ENCODE measurements at places on chromosomes 2 and 18.

DNA sequence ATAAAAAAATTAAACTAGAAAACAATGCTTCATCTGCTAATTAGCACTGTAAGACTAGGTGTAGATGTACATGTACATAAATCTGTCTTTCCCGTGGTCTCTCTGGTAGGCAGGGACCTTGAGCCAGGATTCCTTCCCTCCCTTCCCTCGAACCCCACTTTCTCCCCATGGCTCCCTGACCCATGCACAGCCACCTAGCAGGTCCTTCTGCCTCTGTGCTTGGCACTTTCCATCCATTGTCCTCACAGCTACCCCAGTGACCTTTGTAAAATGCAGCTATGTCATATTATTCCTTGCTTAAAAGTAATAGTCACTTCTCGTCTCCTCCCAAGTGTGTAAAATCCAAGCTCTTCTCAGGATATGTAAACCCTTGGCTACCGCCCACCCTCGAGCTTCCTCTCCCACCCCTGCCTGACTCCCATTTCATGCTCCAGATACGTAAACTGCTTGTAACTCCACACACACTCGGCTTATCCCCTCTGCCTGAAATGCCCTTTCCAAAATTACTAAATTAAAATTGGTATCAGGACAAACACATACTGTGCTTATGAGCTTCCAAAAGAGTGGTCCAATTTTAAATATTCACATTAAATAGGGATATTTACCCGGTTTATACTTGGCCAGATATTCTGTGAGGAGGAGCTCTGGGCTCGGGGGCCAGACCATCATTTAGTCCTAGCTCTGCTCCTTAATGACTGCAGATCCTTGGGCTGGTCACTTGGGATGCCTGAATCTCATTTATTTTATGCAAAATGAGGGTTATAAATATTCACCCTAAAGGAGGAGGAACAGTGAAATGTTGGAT, 54.0 kb upstream of the RALBP1 start:
- no peak for DNase-seq

DNA sequence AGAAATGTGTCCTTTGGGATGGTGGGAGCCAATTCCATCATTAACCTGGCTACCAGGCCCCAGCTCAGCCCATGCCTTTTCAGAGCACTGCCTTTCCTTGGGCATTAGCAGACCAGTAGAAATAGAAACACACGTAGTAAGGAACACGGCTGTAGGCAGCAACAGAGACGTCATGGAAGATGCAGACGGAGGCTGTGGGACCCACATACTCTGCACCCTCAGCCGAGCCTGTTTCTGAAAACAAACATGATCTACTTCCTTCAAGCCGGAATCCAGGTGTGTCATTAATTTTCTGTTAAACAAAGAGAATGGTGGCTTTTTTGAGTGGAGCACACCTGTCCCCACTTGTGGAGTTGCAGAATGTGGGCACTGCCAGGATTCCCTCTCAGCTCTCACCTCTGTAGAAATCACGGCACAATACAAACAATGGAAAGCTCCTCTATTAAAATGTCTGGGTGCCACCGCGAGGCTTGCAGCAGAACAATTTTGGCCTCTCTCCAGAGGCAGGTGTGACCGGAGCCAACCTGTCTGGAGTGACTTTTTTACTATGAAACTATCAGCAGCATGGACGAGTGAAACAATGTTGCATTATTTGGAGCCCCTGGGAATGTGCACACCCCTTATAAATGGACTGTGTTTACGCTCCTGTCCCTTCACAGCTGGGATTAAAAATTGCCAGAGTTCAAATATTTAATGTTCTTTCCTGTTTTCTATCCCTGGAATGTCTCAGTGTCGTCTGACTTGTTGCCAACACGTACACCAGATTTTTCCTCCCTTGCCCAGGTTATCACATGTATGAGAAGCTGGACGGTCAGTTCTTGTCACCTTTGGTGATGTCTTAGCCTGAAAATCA, 31.7 kb downstream of the SPP2 start:
- no peak for DNase-seq

DNA sequence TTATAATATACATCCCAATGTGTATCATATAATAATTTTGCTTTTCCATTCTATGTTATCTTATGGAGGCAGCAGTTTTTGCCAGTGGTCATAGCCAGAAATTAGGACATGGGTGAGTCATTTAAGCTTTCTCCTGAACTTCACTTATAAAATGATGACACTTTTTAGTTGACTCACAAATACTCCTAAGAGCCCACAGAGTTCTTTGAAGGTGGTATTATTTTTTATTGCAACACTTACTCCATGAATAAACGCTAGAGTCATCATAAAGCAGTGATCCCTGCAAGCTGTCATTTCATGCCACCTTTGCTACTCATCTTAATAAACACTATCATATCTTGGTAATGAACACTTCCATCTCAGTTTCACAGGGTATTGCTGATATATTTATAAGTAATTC, 69.9 kb upstream of the MAPRE2 start:
- no peak for DNase-seq

DNA sequence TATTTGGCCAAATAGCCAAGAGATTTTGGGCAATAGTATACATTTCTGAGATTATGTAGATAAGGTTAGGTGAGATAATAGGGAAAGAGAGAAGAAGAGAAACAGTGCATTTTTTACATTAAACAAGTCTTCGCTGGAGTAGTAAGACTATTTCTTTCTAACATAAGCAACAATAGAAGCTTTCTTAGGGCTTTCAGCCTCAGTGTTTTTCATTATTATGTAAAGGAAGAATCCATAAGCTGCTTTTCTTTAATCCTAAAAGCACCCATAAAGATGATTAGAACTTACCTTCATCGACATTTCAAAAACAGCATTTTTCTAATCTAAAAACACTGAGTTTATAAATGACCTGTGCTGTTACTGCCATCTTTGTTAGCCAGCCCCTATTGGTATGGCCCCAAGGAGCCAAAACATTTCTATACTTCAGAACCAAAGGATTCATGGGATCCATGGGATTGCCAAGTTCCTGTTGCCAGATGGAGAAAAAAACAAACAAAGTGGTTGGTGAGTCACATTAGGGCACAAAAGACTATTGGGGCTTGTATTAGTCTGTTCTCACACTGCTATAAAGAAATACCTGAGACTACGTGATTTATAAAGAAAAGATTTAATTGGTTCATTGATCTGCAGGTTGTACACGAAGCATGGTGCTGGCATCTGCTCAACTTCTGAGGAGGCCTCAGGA, 88.2 kb downstream of the SCG2 start:
- no peak for DNase-seq

DNA sequence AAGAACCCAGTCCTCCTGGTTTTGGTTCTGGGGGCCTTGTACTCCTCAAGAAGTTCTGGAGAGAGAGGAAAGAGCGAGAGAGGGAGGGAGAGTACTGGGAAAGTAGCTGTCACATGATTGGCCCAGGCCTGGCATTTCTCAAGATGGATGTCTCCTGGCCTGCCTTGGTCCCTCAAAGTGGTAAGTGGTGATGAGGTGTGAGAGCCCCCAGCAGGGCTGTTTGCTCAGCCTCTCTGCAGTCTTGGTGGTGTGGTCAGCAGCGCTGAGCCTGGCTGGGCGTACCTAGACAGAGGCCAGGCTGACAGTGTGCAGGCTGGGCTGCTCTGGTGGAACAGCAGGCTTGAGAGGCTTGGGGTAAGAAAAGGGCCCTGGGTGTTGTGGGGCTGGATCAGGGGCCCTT, 2.5 kb downstream of the SPEG start:
- DNase-seq, result no peak

DNA sequence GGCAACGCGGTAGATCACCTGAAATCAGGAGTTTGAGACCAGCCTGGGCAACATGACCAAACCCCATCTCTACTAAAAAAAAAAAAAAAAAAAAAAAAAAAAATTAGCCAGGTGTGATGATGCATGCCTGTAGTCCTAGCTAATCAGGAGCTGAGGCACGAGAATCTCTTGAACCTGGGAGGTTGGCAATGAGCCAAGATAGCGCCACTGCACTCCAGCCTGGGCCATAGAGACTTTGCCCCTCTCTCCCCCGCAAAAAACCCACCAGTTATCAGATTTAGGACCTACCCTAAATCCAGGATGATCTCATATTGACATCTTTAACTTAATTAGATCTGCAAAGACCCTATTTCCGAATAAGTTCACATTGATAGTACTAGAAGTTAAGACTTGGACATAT, 29.2 kb upstream of the LDAH start:
- DNase-seq, result no peak

DNA sequence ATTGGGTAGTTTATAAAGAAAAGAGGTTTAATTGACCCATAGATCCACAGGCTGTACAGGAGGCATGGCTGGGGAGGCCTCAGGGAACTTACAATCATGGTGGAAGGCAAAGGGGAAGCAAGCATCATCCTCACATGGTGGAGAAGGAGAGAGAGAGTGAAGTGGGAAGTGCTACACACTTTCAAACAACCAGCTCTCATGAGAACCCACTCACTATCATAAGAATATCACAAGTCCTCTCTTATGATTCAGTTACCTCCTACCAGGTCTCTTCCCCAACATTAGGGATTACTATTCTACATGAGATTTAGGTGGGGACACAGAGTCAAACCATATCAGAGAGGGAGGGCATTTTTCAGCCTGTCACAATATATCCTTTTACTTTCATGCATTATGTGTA, 22.7 kb upstream of the DOCK10 start:
- no peak for DNase-seq

GRCh38 chr2:48218169-48218568, 311.8 kb upstream of the STON1 start:
- no peak for DNase-seq

DNA sequence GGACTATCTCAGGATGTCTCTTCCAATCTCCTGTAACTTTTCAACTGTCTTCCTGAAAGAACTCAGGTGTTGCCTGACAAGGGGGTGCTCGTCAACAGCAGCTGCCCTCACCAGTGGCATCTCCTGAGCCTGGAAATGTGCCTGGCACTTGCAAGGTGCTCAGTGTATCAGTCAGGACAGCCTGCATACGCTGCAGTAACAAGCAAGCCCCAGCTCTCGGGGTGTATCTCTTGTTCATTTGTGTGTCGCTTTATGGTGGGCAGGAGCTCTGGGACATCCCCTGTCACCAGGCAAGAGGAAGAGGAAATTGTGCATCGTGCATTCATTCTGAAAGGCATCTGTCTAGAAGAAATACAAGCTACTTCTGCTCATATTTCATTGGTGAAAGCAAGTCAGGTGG, 263.1 kb downstream of the DCDC2C start:
- DNase-seq, result no peak

DNA sequence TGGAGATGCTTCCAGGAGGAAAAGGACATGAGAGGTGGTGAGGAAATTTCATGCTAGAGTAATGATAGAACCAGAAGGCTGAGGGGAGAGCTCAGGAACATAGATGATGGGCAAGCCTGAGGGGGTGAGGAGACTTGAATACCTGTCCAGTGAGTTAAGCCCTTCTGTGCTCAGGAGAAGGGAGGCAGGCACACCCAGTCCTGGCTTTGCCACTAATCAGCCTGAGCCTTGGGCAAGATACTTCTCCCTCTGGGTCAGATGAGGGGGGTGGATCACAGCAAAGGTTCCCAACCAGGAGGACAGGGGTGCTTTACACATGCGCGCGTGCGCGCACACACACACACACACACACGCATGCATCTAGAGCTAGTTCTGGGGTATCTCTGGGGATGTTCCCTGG, 151.6 kb upstream of the MSH6 start:
- DNase-seq, result no peak

- no peak for DNase-seq
Observed at GRCh38 chr2:223647258-223647952, 45.2 kb upstream of the SCG2 start.

DNA sequence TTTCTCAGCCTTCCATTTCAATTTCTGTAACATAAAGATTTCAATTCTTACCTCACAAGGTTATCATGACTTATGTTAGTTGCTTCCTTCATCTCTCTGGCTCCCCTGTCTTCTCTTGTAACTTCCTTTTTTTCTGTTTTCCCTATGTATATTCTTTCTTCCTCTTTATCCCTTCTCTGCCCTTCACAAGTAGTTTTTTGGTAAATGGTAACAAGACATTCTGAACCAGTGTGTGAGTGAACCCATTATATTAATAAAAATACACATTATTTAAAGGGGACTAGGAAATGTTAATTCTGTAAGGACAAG, 8.4 kb downstream of the ACSL3 start:
- no peak for DNase-seq

DNA sequence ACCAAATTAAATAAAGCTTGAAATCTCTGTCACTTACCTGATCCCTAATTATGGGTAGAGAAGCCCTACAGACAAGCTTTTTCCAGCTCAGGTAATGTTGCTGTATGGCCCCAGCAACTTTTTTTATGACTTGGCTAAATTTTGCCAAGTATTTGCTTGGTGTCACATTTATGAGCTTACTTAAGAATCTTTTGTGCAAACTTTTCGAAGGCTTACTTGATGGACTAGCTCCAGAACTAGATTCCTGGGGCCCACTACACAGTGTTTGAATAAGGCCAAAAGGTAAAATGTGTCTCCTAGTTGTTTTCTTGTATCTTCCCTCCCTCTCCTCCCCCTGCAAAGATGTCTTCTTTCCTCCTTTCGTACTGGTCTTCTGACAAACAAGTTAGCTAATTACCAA, 257.9 kb downstream of the OSR1 start:
- no peak for DNase-seq

DNA sequence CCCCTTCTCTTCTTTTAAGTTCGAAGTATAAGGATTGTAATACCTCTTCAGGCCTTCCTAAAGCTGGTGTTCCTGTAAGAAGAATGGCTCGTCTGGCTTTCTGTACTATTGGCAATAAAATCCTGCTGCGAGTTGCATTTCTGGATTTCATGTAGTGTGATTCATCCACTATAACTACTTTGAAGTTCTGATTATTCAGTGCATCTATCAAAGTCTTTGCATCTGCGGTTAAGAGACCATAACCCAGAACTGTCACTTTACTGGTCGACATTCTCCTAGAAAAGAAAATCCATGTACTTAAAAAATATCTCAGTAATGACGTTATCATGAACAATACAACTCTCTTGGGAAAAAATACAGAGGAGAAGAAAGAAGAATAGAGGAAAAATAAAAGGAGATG, 181.1 kb downstream of the ZRANB3 start:
- DNase-seq, result no peak

DNA sequence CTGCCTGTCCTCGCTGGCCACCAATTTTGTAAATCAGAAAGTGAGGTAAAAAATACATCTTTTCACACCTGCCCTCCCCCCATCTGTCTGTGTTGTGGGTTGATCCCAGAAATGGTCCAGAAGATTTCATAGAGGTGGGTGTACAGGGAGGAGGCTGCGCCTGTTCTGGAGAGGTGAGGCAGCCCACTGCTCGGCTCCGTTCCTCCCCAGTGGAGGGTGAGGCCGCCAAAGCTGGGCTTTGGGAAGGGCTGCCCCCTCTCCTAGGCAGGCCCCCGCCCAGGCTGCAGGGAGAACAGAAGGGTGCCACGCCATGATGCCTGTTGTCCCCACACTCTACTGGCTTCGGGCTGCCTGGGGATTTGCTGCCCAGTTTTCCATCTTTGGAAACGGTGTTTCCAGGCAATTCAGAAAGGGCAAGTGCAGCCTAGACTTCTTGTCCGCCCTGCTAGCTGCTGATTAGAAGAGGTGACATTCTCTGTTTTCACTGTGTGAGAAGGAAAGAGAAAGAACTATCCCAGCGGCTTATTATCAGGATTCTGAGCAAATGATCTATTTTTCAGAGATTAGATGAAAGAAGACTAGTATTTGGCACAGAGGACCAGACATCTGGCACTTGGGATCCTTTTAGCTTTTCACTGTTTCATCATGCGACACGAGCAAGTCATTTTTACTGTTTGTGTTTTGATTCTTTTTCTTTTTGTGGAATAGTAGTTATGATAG, 18.7 kb downstream of the SMARCAL1 start:
- DNase-seq, result no peak

Data from stimulated activated CD4-positive, alpha-beta T cell treated with anti-CD3 and anti-CD28 coated beads, Interleukin-1b, Interleukin-23, amount 100 ng/mL, for 1 hour (primary cell).